ENCODE measurements at places on chromosomes 13 and 19.

DNA sequence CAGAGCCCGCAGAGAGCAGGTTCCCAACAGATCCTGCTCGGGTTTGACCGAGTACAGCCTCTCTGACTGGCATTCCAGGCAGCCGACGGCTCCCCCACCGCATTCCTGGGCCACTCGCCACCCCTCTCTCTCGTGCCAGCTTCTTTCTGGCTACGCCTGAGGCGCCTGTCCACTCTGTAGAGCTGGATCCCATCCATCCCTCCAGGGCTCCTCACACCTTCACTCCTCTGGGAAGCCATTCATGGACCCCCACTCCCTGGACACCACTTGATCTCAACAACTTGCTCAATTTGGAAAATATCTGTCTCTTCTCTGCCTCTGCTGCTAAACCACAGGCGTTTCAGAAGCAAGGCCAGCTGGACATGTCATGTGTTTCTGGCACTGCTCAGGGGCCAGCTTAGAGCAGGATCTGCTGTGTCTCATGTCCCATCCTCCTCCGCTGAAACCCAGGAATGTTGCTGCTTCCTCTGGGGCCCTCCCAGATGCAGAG lies 30.6 kb upstream of the ATP1A3 start:
- no peak for DNase-seq

DNA sequence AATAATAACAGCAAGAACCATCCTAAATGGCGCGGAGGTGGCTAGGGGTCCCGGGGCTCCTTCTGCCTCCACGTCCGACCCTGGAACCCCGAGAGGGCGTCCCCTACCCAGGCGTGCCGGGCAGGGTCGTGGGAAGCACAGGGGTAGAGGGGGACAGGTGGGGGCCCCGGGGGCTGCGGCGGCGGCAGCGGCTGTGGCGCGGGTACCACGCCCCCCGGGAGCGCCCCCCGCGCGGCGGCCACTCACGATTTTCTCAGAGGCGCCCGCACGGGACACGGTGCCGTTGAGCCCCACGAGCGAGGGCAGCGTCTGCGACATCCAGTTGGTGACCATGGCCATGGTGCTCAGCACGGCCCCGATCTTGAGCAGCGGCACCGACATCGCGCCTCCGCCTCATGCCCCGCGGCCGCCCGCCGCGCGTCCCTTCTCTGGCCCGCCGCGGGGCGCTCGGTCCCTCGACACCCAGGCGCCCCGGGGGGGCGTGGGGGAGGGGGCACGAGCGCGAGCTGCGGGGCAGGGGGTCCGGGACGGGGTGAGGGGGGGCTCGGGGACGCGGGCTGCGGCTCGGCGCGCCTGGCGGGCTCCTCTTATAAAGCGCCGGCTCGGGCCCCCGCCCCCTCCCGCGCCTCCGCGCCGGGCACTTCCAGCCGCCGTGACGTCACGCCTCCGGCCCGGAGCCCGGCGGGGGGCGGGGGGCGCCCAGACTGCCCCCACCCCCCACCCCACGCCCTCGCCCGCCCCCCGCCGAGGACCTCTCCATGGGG lies 22.9 kb downstream of the OLFM2 start:
- no peak for DNase-seq

- no peak for DNase-seq
Observed at GRCh38 chr13:38316129-38316528, 33.5 kb upstream of the UFM1 start.

DNA sequence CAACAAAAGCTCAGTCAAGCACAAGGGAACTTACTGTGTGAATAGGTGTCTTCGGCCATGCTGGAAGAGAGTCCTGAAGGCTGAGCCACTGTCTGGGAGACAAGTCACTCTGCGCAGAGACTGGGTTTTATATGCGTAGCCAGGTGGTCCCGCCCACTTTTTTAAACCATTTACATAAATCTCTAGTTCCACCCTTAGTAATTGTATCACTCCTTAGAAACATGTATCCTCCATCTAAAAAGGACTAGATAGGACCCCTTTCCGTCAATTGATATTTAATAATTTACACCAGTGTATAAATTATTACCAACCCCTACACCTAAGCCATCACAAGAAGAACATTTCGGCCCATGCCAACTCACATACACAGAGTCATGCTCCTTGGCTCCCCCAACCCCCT lies at the start of gene DUXA:
Gene DUXA (minus strand): TSS at position 101 of the 400 bp plus-strand sequence. CDS start 42 bp downstream, at position 59.
- no peak for DNase-seq
